Chondrocyte (in vitro differentiated cells): ENCODE measurements at places on chromosomes 2 and 18. TPM values are rescaled to one million over a fixed set of nuclear protein-coding genes. Genes with fewer than 3 reads are reported as not detected.

- no peak for DNase-seq
These were observed 12.1 kb downstream of the ACTG2 start for GRCh38 chr2:73904952-73905351.

DNA sequence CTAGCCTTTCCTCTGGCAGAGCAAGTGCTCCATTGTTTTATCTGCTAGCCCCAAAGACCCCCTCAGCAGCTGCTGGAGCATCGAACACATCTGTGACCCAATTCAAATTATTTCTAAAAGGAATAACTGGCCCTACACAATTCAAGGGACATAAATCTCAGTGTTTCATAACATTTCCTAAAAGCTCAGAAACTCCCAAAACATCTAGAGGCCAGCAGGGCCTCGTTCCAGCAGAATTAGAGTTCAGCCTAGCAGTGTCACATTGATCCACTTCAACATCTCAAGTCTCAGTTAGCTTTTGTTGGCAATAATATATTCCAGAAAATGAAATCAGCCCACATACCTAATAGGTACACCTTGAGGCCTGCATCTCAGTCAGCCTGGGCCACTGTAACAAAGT, 179.1 kb downstream of the ETAA1 start:
- DNase-seq: no peak

SPR gene
- 8.9 to 13.5 TPM (median 12.8 TPM) in 3 replicates for total RNA-seq

GRCh38 chr2:58860586-58860985, 619.5 kb upstream of the FANCL start:
- DNase-seq: no peak

PRPF40A gene
- total RNA-seq: 62.5 to 69.7 TPM (median 67.6 TPM) in 3 replicates

DNA sequence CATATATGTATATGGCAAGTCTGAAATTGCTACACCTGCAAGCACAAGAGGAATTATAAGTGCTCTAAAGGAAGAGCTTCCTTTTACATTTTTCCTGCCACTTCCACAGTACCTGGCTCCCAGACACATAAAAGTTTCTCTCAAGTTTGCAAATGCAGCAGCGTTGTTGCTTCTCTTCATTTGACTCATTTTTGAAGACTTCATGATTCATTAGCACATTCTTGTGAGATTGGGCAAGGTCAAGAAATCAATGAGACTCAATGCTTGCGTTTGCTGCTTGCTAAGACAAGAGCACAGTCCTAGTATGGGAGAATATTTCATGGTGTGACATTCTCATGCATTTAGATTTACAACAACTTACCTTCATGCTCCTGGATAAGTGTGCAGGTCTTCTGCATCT, 42.6 kb upstream of the PDCL3 start:
- DNase-seq: no peak
